Activated CD4-positive, alpha-beta T cell treated with anti-CD3 and anti-CD28 coated beads, Interleukin-2, amount 50 U/mL, for 16 hours (primary cell): ENCODE measurements at places on chromosomes 16 and 17.
A peak's percentile ranks its signal among the peaks of the same experiment; 100 is the strongest.

DNA sequence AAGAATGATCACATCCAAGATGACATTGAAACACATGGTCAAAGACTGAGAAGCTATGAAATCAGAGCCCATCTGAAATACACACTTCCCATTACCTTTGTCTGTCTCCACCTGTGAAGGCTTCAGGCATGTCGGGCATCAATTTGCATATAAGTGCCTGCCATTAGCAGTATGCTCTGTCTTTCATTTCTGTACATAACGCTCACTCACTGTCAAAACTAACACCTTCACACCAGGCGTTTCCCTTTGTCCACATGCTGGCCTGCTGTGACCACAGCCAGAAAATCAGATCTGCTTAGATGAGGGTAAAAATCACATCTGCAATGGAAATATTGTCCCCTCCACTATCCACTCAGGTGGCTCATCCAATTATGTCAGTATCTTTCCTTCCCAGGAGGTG lies 524.8 kb downstream of the TOX3 start:
- DNase-seq, result no peak

DNA sequence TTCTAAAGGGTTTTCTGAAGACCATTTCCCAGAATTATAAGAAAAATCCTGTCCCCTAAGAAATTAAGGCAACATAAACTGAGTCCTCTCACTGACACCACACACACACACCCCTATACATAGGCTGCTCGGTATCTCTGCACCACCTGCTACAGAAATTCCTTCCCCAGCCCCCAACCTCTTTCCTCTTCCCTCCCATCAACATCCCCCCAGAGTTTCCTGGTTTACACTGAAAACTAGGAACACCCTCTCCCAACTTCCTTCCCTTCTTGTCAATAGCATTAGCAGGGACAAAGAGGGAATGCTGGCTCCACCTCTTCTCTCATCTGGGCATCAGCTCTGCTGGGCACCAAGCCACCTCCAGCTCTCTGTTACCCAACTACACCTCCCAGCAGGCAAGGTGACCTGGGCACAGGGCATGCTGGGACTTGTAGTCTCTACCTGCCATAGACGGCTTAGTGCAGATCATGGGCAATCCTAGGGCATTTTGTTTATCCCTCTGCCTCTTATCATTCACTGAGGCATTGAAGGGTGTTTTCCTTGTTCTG lies 15.7 kb downstream of the CAVIN1 start:
- DNase-seq, result peak; percentile 68

GRCh38 chr17:75823257-75824041 lies 20.8 kb downstream of the UNC13D start:
- no peak for DNase-seq

DNA sequence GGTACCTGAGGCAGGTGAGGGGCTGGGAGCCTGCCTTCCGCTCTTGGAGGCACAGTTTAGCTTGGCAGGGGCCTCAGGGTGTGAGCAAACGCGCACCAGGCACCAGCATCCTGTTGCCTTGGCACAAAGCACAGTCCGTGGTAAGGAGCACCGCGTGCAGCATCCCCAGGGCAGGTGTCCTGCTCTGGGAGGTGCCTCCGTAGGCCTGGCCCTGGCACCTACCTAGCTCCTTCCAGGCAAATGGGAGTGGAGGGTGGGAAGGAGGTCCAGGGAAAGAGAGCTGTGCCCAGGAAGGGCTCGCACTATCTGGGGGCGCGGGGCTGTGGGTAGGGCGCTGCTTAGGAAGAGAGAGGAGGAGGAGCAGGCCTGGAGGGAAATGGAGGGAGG lies 3.1 kb upstream of the GSE1 start:
- DNase-seq, result no peak

- DNase-seq, result no peak
Observed at GRCh38 chr16:64408699-64409098, 713.2 kb downstream of the CDH11 start.

DNA sequence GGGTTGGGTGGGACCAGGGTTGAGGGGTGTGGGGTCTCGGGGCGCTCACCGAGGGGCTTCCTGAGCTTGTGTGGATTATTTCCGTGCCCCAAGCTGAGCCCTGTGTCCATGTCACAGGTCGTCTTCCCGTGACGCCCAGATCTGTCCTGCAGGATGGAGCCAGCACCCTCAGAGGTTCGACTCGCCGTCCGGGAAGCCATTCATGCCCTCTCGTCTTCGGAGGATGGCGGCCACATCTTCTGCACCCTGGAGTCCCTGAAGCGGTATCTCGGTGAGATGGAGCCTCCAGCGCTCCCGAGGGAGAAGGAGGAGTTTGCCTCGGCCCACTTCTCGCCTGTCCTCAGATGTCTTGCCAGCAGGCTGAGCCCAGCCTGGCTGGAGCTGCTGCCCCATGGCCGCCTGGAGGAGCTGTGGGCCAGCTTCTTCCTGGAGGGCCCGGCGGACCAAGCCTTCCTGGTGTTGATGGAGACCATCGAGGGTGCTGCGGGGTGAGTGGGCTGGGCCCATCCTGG lies 1.0 kb downstream of the TELO2 start:
- no peak for DNase-seq

DNA sequence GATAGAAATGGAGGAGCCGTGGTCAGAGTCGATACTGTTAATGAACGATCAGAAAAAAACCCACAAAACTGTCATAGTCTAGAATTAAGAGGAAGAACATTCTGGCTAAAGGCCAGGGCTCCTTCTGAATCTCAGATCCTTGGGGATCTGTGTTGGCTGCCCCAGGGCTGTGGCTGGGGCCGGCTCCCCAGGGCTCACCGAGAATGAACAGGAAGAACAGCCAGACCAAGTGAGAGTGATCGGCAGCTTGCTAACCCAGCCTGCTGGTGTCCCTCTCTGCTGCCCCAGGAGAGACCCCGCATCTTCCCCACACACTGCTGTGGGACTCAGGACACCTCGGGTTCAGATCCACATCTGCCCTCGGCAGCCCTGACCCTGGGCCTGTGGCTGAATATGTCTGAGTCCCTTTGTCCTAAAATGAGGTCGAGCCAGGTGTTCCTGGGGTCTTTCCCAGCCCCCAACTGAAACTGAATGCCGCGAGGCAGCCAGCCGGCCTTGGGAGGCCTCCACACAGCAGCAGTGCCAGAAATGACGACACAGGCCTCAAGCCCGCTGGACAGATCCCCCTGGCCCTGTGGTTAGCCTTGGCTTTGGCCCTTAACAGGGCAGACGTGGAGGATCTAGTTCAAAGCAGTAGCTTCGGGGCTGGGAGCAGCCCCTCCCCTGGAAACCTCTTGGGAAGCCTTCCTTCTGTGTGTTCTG lies 23.9 kb upstream of the CLEC18A start:
- DNase-seq, result no peak

GRCh38 chr17:37770631-37771518 lies 26.0 kb upstream of the HNF1B start:
- peak; percentile 43 for DNase-seq

DNA sequence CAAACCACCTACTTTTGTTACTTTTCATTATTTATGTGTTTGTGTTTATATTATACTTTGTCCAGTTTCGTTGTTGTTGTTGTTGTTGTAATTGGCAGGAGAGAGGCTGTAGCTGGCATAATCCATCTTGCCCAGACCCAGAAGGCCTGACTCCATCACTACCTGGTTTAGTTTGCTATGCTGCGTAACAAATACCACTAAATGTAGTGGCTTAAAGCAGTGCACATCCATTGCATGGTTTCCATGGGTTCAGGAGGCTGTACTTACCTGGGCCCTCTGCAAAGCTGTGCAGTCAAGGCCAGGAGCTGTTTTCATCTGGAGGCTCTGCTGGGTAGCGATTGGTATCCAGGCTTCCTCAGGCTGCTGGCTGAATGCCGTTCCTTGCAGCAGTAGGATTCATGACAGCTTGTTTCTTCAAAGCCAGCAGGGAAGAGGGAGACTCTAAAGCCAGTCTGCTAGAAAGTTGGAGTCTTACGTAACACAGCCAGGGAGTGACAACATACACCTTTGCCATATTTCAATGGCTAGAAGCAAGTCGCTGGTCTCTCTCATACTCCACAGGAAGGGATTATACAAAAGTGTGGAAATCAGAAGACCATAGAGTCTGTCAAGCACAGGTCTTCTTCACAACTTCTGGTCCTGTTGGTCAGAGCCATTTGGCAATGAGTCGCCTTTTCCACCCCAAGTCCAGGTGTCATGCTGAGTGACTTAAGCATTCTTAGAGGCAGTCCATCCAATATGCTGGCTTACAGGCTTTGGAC lies 41.1 kb downstream of the TNRC6C start:
- no peak for DNase-seq

DNA sequence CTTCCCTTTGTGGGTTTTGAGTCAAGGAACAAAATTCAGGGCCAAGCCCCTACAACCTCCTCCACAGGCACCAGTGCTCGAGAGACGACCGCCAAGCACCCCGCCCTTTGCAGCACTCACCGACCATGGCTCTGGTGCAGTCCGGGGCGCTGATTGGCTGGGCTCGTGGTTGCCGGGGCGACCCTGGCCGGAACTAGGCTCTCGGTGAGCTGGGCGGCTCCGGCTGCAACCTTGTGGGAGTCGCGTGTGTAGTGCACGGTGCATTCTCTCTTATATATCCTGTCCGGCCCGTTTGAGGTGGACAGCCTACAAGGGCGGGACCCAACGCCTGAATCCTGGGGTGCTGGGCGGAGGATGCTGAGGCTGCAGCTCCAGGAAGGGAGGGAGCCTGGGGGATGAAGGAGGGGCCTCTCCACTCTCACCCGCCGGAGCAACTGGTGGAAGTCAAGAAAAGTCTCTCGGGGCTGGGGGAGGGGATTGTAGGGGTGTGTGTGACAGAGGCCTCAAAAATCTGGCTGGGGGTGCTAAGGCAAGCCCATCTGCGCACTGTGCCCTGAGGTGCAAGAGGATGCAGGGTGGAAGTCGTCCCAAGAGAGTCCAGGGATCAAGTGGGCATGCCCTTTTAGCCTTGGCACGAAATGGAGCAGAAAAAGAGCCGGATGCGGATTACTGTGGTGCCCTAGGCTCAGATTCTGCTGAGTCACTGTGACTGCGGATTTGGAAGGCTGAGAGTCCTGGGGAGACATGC lies at the start of gene NQO1:
NQO1 (minus strand) TSS at position 248 of the 748 bp plus-strand sequence; CDS start at position 127, 121 bp downstream.
- DNase-seq, result peak; percentile 97

DNA sequence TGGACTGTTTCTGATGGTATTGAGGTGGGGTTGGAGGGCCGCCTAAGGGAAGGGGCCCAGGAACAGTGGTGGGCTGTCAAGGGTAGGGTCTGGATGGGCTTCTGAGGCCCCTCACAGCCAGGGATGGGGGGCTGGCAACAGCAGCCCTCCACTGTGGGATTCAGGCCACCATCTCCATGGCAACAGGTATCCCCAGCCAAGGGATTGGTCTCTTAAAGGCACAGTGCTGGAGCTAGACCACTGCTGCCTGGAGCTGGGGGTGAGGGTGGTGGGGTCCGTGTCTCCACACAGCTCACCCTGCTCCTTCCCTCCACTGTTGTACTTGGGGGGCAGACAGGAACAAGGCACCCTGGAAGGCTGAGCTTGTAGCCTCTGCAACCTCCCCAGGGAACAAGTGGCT lies 41.8 kb downstream of the PSME3IP1 start:
- no peak for DNase-seq

- DNase-seq, result no peak
Observed at GRCh38 chr16:83238949-83239691, 568.7 kb upstream of the HSBP1 start.

- no peak for DNase-seq
Observed at GRCh38 chr16:31502981-31503380, 5.2 kb downstream of the RUSF1 start.

GRCh38 chr16:26111900-26112299 lies 420.1 kb downstream of the HS3ST4 start:
- no peak for DNase-seq

DNA sequence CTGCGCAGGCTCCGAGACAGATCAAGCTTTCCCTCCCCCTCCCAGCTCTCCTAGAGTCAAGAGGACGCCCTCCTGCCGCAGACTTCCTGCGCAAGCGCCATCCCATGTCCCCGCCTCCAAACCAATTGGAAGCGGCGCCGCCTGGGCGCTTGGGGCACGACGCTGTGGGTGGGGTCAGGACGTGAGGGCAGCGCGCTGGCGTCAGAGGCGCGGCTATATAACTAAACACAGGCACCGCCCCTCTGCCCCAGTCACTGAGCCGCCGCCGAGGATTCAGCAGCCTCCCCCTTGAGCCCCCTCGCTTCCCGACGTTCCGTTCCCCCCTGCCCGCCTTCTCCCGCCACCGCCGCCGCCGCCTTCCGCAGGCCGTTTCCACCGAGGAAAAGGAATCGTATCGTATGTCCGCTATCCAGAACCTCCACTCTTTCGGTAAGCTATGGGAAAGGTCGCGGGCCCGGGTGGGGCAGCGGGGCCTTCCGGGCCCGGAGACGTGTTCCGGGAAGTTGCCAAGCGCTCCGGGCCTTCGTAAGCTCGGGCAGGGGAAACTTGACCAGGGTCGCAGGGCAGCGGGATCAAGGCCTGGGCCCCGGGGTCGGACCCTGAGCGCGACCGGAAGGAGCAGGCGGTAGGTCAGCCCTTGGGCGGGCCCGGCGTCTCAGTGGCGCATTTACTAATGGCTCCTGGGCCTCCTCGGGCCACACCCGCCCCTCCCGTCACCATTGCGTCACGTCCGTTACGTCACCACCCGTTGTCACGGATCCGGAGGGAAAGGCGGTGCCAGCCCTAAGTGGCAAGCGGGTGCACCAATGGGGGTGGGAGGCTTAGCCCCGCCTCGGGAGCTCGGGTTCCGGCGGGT lies at the start of gene EIF1:
EIF1 (plus strand) TSS at position 245 of the 856 bp plus-strand sequence; CDS start at position 399, 154 bp downstream.
- peak; percentile 100 for DNase-seq

- no peak for DNase-seq
Observed at GRCh38 chr16:22091721-22092120, 620 bp upstream of the VWA3A start.

GRCh38 chr16:31268891-31269290 lies 9.1 kb downstream of the ITGAM start:
- no peak for DNase-seq

GRCh38 chr17:64384253-64385186 lies 6.1 kb downstream of the PECAM1 start:
- DNase-seq, result no peak

- no peak for DNase-seq
Observed at GRCh38 chr16:84373907-84374489, 5.7 kb downstream of the ATP2C2 start.

- DNase-seq, result no peak
Observed at GRCh38 chr17:75917141-75917916, 12.6 kb upstream of the MRPL38 start.

GRCh38 chr17:56030009-56030624 lies 123.2 kb upstream of the ANKFN1 start:
- no peak for DNase-seq

GRCh38 chr16:89583895-89584644 lies 8.5 kb downstream of the CPNE7 start:
- no peak for DNase-seq

DNA sequence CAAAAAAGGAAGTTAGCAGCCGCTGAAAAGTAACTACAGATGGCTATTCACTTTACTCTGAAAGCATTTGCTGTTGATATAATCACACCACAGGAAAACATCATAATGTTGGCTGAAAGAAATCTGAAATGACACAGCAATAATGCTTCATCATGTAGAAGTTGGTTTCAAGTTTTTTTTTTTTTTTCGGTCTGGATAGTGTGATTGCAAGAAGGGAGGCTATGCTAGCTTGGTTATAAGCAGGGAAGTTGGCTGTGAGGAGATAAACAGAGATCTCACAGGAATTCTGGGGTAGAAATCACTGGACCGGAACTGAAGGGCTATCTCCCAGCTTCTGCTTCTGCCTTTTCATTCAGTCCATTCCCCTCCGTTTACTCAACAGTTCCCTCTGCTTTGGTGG lies 57.9 kb downstream of the MYO1D start:
- DNase-seq, result no peak

- DNase-seq, result no peak
Observed at GRCh38 chr17:78532311-78532710, 44.9 kb downstream of the DNAH17 start.
